Activated naive CD8-positive, alpha-beta T cell treated with anti-CD3 and anti-CD28 coated beads, Interleukin-2, amount 10 ng/mL, durations not matched to agents 7 days and 5 days (primary cell): ENCODE measurements at places on chromosomes 16 and 17.
A peak's percentile ranks its signal among the peaks of the same experiment; 100 is the strongest.

GRCh38 chr17:2040942-2041560 lies 771 bp upstream of the OVCA2 start:
- DNase-seq = no peak

DNA sequence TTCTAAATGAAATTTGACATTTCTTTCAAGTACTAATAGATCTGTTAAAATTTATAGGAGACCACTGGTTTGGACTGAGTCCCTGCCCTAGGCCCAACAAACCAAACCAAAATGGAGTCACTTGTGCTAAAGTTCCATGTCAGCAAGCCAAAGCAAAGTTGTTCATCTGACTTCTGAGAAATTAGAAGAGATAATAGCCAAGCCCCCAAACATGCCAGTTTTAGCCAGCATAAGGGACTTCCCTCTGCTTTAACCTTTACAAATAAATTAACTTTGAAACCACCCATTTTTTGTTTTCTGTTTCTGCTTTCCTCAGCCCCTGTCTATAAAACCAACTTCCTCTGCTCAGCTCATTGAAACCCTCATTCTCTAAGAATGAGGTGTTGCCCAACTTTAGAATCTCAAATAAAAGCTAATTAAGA lies 18.9 kb downstream of the CDR2 start:
- DNase-seq = no peak

- no peak for DNase-seq
These were observed 157.0 kb downstream of the C16orf95 start for GRCh38 chr16:87160234-87160636.

- peak; percentile 38 for DNase-seq
These were observed 3.1 kb upstream of the LHX1 start for GRCh38 chr17:36934144-36934691.

GRCh38 chr16:53065461-53066061 lies 10.8 kb downstream of the CHD9 start:
- DNase-seq = no peak

GRCh38 chr16:88827727-88828126 lies 16.0 kb upstream of the APRT start:
- no peak for DNase-seq
